Cardiac fibroblast (primary cell): ENCODE measurements at places on chromosomes 5 and 9.

DNA sequence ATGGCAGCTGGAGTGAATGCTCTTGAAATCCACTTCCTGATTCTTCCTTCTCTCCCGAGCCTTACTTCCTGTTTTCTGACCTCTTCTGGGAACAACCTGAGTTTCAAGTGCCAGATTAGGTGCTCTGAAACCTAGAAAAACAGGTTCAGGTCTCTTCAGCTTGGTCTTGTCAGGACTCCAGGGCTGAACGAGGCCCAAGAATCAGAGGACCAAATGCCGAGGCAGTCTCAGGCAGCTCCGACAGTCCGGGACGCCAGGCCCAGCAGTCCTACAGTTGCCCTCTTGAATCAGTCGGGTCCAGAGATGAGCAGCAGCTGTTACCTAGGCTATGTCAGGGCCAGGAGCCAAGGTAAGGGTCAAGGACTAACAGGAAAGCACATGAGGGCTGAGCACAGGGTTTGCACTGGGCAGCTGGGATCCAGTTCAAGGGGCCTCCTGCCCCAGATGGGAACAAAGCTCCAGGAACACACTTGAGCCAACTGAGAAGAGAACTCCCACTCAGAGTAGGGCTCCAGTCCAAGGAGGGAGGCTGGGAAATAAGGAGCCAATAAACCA, 38.3 kb upstream of the ADRA1B start:
- no peak for DNase-seq

- DNase-seq, result no peak
These were observed 114.4 kb upstream of the DMRTA1 start for GRCh38 chr9:22332202-22332601.

DNA sequence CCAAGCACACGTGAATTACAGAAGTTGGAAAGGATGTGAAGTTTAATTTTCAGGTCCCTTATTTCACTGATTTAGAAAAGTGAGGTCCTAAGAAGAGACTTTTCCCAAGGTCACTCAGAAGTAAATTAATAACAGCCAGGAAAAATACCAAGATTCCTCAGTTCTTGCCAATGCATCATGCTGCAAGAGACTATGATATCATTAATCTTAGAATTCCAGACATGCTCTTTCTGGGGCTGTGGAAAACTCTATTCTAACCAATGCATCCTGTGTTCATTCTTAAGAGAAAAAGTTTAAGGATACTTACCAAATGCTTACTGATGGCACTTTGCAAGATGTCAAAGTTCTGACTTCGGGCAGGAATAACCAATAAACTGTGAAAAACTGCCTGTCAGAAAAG, 42.8 kb downstream of the TEX10 start:
- peak; percentile 17 for DNase-seq

DNA sequence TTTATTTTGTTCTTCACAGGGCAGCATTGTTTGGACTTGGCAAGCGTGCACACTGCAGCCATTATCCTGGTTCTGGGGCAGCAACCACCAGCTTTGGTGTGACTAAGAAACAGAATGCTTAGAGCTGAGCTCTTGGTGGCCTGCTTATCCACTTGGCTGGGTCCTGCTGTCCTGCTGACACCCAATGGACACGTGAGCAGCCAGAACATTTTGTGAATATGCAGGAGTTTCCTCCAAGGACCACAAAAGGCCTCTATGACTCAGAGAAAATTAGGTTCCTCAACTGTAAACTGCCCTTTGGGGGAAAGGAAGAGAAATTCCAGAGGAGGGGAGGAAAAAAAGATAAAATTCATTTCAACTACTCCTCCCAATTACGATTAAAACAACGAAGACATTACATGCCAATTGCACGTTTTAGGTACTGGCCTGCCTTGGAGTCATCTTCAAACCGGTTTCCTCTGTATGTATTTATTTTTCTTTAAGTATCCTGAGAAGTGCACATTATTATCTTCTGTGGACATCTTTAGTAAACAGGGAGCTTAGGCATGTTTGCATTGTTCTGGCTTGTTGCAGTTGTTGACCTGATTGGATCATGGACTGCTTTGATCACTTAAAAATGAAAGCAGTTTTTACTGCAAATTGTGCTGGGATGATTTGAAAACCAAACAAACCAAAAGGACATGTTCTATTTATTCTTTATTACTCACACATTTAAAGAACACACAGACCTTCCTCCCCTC, 82.3 kb upstream of the TLE4 start:
- DNase-seq, result peak; percentile 71

DNA sequence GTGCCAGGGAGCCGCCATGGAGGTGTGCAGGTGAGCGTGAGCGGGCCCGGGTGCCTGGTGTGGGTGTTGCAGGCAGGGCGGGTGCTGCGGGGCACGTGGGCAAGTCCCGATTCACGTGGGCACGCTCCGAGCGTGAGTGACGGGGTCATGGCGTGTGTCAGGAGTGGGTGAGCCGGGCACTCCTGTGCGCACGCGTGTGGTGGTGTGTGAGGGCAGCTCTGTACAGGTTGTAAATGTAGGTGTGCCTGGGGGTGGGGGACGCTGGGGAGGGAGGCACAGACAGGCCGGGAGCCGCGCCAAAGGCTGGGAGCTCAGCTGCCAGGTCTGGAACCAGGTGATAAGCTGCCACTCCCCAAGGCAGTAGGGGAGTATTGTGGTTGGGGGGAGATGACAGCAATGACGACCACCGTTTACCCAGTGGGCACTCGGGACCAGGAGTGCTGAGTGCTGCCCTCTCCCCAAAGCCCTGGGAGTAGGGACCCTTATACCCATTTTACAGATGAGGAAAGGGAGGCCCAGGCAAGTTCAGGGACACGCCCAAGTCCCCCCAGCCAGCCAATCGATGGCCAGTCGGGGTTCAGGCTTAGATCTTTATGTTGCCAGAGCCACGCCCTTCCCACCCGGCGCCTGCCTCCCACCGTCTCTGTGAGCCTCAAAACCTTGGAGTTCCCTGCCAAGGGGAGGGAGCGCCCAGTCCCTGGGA, 9.6 kb downstream of the NCS1 start:
- DNase-seq, result no peak

DNA sequence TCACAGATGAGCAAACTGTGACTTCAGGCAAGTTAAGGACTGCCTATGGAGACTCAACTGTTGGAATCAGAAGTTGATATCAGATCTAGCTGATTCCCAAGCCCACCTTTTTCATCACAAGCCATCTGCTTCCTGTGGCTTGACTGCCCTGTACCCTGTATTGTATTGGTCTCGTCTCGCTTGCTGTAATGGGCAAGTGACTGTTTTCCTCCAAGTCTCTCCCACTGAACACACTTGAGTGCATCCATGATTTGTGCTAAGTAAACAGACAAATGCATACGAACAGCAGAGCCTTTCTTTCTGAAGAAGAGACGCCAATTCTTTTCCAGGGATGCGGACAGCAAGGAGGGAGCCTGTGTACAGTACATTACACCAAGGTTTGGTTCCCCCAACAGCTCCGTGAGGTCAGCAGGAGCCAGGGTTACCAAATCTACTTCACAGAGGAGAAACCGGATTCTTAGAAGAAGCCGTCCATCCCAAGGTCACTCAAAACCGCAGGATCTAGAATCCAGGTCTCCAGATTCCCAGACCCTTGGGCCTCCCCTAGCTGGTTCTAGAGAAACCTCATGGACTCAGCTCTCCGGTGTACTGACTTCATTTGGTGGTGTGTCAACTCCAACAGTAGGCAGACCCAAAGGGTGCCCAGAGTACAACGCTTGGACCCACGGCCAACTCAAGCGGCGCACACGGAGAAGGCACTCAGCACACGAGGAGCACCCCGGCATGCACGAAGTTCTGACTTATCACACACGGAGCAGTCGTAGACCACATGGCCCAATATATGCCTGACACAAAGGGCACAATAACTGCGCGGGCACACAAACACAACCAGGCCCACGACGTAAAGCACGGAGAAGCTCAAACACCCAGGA, 1.1 kb downstream of the BAG1 start:
- peak; percentile 31 for DNase-seq

DNA sequence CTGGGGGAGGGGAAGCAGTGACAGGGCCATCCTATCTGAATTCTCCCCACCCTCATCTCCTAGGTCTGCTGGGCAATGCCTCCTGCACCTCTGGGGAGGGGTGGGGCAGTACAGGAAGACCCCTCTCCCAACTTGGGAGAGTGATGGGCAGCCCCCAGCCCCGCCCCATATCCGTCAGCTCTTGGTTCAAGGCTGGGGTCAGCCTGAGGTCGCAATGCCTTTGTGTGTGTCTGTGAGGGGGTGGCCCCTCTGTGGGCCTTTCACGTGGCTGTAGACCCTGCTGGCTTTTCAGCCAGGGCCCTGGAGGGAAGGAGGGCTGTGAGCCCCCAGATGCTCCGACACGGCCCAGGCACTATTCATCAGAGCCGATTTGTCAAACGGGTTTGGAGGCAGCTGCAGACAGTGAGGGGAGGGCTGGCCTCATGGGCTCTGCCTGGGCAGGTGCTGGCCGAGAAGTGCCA, 49.5 kb upstream of the RNU6ATAC start:
- no peak for DNase-seq

- DNase-seq, result no peak
These were observed 10.4 kb upstream of the SLC36A2 start for GRCh38 chr5:151357792-151358191.
